IMR-90 (cell line): ENCODE measurements at places on chromosomes 6 and 20. TPM values are rescaled to one million over a fixed set of nuclear protein-coding genes. Genes with fewer than 3 reads are reported as not detected.

- no peak for DNase-seq
- H3K27ac ChIP-seq: no peak overlapping the region
- H3K36me3 ChIP-seq: no peaks in the 10 kb centered on the region
- H3K27me3 ChIP-seq: no peaks in the 10 kb centered on the region
Observed at GRCh38 chr20:21074605-21075336, 31.4 kb downstream of the LINC00237 start.

GRCh38 chr6:108174371-108175175, 8.8 kb downstream of the NR2E1 start:
- H3K36me3 ChIP-seq: no peaks in the 10 kb centered on the region
- peak; percentile 44 for DNase-seq

DNA sequence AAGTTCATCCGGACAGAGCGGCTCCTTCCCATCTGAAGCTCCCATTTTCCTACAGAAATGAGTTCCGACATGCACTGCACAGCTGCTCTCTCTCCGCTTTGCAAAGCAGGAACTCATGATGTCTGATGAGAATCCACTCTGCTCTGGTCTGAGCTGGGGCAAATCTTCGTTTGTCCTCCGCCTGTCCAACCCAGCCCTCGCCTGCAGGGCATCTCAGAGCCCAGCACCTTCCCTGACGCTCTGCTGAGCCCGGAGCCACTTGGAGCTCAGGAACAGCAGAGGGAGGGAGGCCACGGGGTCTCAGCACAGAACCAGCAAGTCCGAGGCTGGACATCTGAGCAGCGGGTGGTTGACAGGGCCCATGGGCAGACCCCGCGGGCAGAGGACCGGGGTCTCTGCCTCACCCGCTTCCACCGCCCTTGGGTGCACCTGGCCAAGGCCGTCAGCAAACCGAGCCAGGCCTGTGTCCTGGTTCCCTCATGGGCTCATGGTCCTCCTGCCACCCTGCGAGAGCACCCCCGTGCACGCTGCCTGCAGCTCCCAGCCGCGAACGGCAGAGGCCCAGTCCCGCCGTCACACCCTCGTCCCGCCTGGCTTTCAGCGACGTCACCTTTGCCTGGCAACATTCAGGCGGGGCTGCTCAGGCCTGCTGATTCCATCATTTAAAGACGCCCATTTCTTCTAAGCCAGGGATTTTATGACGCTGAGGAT, 78.5 kb upstream of the BHLHE23 start:
- peaks cover 31% of the 10 kb centered on the region for H3K27me3 ChIP-seq
- H3K27ac ChIP-seq: no peak overlapping the region
- DNase-seq: no peak
- no peak overlapping the region for H3K4me3 ChIP-seq
- H3K4me1 ChIP-seq: no peaks in the 10 kb centered on the region

DNA sequence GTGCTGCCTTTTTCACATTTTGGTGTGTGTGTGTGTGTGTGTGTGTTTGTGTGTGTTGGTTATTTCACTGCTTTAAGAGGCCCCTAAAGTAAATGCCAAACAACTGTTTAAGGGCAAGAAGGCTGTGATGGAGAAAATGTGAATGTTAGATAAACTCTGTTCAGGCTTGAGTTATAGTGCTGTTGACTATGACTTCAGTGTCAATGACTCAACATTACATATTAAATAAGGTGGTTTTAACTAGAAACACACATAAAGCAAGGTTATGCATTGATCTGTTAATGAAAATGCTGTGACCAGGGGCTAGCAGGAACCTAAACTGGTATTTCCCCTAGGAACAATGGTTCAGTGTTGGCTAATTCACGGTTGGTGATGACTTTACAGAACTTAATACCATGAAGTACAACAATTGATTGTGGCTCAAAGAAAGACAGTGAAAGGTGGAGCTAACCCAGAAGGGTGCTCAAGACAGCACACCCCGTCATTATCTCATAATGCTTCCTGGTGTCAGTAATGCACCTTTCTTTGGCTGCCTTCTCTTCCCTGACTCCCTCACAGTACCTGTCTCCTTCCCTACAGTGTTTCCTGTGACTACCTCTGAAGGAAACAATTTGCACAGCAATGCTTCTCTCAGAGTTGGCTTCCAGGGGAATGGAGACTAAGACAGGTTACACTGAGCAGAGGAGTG, 116.1 kb downstream of the RIN2 start:
- peaks cover 11% of the 10 kb centered on the region for H3K36me3 ChIP-seq
- peaks cover 11% of the 10 kb centered on the region for H3K4me1 ChIP-seq
- no peak for DNase-seq
- H3K27ac ChIP-seq: no peak overlapping the region
- no peaks in the 10 kb centered on the region for H3K27me3 ChIP-seq
- H3K4me3 ChIP-seq: no peak overlapping the region

GRCh38 chr6:25612666-25613065, 39.3 kb upstream of the SCGN start:
- H3K27me3 ChIP-seq: no peaks in the 10 kb centered on the region
- no peak for DNase-seq
- H3K36me3 ChIP-seq: no peaks in the 10 kb centered on the region

GRCh38 chr6:166104872-166105271, 62.8 kb downstream of the TBXT start:
- no peaks in the 10 kb centered on the region for H3K36me3 ChIP-seq
- no peak overlapping the region for H3K27ac ChIP-seq
- peaks cover 7% of the 10 kb centered on the region for H3K27me3 ChIP-seq

The PBOV1 gene
- not detected in 2 replicates for total RNA-seq

The LPA gene
- not detected in 2 replicates for total RNA-seq
